ENCODE measurements at places on chromosomes 3 and 15. TPM values are rescaled to one million over a fixed set of nuclear protein-coding genes. Genes with fewer than 3 reads are reported as not detected.
A peak's percentile ranks its signal among the peaks of the same experiment; 100 is the strongest.

The C3orf22 gene
- not detected for total RNA-seq

The ISL2 gene
- not detected for total RNA-seq

The CYP11A1 gene
- total RNA-seq: not detected

The GHRL gene
- not detected for total RNA-seq

The RBPMS2 gene
- 1.8 TPM for total RNA-seq

The C2CD4B gene
- not detected for total RNA-seq

The RPL39L gene
- total RNA-seq: 17.4 TPM

The CACNA1D gene
- total RNA-seq: 0.95 TPM

The CISH gene
- total RNA-seq: 1.8 TPM

GRCh38 chr3:128168836-128169235, 15.6 kb downstream of the EEFSEC start:
- DNase-seq: no peak

DNA sequence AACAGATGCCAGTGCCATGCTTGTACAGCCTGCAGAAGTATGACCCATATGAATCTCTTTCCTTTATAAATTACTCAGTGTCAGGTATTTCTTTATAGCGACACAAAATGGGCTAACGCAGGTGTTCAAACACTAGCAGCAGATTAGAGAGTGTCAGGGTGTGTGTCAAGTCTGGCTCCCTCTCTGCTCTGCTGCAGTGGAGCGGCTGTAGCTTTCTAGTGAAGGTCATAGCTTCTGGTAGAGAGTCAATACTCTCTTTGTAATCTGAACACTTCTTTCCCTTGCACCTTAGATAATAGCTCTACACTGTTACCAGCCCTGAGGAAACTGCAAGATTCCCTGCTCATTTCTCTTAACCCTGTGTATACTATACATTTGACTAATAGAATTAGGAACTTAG, 483.2 kb upstream of the TGFBR2 start:
- no peak for DNase-seq

- DNase-seq: no peak
Observed at GRCh38 chr15:52068004-52068615, 44.5 kb downstream of the BCL2L10 start.

DNA sequence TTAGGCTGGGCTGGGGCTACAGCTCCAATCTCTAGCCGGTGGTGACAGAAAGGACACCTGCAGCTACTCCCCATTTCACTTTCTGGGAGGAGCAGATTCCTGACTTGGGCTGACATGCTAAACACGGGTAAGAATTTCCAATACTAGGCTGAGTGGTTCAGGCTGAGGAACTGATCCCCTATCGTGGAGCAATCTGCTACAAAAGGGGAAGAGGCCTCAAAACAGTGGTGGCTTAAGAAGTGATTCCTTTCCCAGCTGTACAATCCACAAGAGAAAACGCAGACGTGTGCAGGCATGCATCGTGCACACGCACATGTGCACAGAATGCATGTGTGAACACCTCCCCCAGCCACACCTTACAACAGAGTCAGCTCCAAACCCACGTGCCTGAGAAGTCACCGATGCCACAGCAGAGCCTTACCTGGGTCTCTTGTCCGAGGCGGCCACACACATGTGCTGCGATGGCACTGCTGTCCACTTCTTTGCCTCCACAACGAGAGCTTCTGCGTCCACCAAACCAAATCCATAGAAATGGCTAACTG, 86.7 kb upstream of the SNRPA1 start:
- DNase-seq: no peak

- DNase-seq: no peak
Observed at GRCh38 chr3:103052236-103052830, 617.5 kb downstream of the ZPLD1 start.

DNA sequence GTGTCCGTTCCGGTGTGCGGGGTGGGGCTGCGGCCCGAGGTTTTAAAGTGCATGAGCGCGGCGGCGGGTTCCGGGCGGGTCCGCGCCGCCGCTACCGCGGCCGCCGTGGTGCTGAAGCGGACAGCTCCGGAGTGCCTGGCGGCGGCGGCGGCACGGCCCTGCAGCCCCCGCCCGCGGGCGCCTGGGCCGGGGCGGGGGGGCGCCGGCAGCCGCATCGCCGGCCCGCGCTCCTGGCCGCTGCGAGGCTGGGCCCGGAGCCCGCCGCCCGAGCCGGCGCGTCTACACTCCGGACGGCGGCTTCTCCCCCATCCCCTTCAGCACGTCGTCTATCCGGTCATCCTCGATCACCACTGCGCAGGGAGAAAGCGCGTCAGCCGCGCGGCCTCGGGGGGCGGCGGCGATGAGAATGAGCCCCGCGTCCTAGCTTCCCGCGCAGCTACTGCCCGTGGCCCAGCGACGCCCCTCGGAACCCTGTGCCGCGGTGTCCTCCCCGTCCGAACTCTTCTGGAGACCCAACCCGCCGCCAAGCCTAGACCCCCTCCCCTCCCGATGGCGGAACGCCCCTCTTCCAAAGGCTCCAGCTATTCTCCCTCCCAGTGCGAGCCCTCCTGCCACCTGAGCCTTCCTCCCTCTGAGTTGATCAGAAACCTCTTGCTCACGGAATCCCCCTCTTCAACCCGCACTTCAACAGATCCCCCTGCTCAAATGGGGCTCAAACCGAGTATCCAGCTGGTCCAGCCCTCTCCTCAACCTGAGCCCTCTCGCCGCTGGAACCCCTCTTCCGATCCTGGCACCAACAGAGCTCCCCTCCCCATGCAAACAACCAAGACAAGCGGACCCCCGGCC, 1.3 kb downstream of the CAMK2N2 start:
- peak; percentile 82 for DNase-seq

DNA sequence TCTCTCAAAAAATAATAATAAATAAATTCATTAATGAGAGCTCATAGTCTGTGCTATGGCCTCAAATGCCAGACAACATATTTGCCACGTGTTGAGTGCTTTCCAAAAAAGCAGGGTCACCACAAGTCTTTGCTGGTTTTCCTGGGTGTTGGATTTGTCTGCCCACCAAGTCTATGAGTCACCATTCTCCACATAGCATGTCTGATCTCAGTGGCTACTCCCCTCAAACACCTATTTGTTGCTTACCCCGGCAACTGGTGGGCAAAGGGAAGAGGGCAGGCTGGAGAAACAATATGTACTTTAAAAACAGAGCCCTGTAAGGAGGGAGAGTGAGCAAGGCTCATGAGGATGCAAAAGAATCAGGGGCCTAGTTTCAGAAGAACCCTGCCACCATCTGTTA, 120.0 kb upstream of the ARRDC4 start:
- DNase-seq: no peak

DNA sequence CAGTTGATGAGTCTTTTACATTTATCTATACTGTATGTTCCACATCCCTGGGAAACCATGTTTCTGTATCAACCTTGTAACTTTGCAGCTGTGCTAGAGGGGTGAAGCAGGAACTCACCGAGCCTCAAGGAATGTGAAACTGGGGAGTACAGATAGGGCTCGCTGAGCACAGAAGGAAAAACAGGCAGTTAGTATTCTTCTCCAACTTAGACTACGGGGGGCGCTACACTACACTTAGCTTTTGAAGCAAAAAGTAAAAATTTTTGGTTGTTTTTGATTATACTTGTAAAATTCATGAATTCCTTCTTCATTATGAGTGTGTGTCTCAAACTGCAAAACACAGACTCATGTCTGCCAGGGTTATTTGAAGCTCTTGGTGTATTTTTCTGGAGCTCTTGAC, 132.7 kb upstream of the RGMA start:
- DNase-seq: no peak

GRCh38 chr3:53068176-53068575, 22.3 kb upstream of the SFMBT1 start:
- no peak for DNase-seq

DNA sequence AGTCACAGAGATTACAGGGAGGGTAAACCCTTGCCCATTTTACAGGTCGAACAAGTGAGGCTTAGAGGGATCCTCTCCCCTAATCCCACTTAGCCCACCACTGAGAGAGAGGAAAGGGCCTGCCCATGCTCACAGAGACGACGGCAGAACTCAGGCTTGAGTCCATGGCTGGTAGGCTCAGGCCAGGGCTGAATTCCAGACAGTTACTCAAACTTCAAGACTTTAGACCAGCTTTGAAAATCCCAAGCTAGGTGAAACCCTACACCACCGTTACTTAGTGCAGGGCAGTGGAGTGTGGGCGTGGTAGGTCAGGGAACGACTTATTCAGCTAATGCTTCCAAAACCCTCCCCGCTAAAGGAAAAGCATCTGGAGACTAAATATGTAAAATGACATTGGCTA, 16.4 kb downstream of the GRIP2 start:
- DNase-seq: no peak

DNA sequence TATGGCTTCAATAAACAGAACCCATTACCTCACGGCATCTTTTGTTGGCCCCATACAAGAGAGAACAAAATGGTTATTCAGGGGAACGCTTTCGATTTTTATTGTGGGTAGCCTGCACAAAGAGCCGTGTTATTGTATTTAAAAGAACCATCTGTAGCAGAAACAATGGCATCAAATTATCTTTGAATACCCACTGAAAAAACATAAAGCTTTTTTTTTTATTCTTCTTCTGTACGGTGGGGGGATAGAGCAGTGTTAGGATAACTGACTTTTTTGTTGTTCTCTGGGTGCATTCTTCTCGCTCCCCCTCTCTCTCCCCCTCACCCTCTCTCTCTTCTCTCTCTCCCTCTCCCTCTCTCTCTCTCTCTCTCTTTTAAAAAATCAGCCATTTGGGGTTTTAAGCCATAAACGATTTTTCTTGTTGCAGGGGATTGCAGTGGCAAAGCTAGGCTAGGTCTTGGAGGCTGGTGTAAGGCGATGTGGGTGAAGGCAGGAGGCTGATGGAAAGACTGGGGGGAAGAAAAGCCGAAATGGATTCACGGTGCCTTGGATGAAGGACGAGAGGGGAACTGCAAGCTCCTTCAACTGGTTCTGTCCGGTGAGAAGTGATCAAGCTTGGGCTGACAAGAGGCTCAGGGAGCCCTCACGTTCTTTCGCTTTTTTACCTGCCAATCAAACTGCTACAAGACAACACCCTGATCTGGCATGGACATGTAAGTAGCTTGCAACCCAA, 12.4 kb upstream of the SOX2 start:
- no peak for DNase-seq
